ENCODE measurements at places on chromosomes 6 and 20. TPM values are rescaled to one million over a fixed set of nuclear protein-coding genes. Genes with fewer than 3 reads are reported as not detected.

ID1 gene
- total RNA-seq: 444 TPM

PHACTR1 gene
- not detected for total RNA-seq

DEFB132 gene
- total RNA-seq: not detected

PACSIN1 gene
- 0.05 TPM for total RNA-seq

LY6G6F gene
- not detected for total RNA-seq

COL19A1 gene
- not detected for total RNA-seq

PDSS2 gene
- total RNA-seq: 5.7 TPM

FOXC1 gene
- total RNA-seq: 7.6 TPM

CRIP3 gene
- total RNA-seq: 0.51 TPM

BRD2 gene
- 140 TPM for total RNA-seq

DHX35 gene
- total RNA-seq: 7.6 TPM

PI3 gene
- total RNA-seq: 2.2 TPM

NEURL2 gene
- 1.1 TPM for total RNA-seq

PSORS1C1 gene
- total RNA-seq: 4.2 TPM

CASS4 gene
- total RNA-seq: not detected

NPBWR2 gene
- total RNA-seq: not detected

SNAP25 gene
- total RNA-seq: 15.4 TPM

RBBP8NL gene
- 0.52 TPM for total RNA-seq

COL20A1 gene
- total RNA-seq: 0.30 TPM

SPINT4 gene
- total RNA-seq: not detected

C6orf163 gene
- total RNA-seq: 0.24 TPM

TXLNB gene
- total RNA-seq: not detected

CFAP61 gene
- total RNA-seq: 0.16 TPM

DNMT3B gene
- total RNA-seq: 4.2 TPM

SLC17A1 gene
- 0.16 TPM for total RNA-seq

HLA-DQA1 gene
- total RNA-seq: not detected

PTK6 gene
- 3.1 TPM for total RNA-seq

CRISP2 gene
- total RNA-seq: not detected

MCHR2 gene
- total RNA-seq: not detected

IMPG1 gene
- total RNA-seq: not detected

All from A549 treated with Mapracorat at 1 μM for 4 hours (cell line).